OCI-LY7 (cell line): ENCODE measurements at places on chromosomes 6 and 20.

- DNase-seq = no peak
Measured at GRCh38 chr6:80454197-80454596, 347.7 kb downstream of the BCKDHB start.

- no peak for DNase-seq
Measured at GRCh38 chr6:29456971-29457370, at the start of the genes OR11A1 and OR2H1. TSS of gene OR11A1 (minus strand) at chr6:29457071. CDS start at chr6:29427641, 29,430 bp downstream. TSS of gene OR2H1 (plus strand) at chr6:29457155. CDS start at chr6:29461770, 4,615 bp downstream.

DNA sequence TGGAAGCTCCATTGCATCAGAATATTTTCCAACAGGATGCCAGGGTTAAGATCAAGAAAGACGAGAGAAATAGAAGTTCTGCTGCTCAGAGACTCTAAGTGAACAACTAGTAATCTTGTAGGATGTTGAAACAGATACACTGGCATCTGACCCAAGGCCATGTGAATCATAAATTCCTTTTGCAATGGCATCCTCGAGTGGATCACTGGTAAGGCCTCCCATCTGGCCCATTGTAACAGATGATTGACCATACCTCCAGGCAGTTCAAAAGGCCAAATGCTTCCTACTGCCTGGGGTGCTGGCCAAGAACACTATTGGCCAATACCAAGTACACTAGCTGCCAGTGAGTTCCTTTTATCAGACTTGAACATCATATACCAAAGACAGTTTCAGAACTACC lies 9.9 kb upstream of the SLC17A3 start:
- no peak for DNase-seq

GRCh38 chr6:126826166-126826714 lies 292.2 kb upstream of the RSPO3 start:
- no peak for DNase-seq

DNA sequence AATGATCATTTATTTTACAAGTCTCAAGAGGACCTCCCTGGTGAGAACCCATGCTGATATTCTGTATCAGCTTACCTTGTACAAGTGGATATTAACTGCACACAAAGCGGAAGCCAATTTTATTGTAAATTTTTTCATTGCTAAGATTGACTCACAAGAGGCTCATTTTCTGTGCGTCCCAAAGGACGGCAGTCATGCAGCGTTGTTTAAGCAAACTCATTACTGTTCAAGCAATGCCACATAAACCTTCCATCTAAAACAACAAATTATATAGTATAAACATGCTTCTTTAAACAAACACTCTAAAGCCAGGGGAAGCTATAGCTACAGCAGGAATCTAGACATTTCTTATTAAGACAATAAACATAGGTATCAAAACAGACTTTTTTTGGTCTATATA lies 575.3 kb downstream of the FRK start:
- DNase-seq = no peak

- no peak for DNase-seq
Measured at GRCh38 chr6:40796260-40797221, 209.4 kb upstream of the LRFN2 start.

GRCh38 chr6:154606457-154606856 lies 96.0 kb upstream of the CNKSR3 start:
- no peak for DNase-seq

DNA sequence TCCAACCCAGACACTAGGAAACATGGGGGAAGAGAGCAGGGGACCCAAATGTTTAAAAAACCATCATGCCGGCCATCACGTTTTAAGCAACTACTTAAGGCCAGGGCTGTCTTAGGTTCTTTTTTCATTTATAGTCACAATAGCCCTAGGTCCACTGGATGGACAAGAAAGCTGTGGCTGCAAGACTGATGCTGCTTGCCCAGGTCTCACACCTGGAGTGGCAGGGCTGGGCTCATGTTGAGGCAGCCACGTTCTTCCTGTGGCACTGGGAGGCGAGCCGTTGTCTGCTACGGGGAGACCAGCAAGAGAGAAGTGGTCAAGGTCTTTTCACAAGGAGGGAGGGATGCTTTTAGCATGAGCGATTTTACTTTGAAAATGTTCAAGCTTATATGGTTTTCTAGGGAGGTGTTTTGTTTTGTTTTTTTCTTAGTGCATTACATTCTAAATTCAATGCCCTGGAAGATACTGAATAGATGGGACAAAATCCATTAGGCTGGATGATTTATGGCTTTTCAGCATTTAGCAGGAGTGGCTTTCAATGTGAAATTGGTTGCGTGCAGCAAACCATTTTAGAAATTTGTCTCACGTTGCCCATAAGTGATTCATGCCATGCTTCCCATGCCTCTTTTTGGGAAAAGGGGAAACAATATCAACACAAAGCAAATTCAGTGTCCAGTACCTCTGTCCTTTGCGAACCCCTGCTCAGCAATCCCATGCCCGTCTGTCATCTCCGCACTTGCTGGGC lies 106.6 kb upstream of the SNX9 start:
- no peak for DNase-seq

GRCh38 chr6:157669747-157670216 lies 153.3 kb upstream of the SNX9 start:
- DNase-seq = no peak

DNA sequence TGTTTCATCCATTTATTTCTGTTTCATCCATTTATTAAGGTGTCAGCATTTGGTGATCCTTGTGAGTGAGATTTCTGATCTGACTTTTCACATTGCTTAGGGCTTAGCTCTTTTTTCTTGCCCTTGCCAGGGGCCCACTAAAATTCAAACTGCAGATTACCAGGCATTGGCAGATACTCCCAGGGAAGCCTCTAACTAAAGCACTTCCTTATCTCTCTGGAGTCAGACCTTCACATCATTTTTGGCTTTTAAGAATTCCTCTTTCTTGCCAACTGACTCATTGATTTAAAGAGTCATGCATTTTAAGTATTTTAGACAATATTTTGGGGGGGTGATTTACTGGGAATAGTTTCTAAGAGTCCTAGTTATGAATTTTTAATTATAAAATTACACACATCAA lies 2.6 kb upstream of the WFDC8 start:
- no peak for DNase-seq

GRCh38 chr6:7562769-7563168 lies 21.3 kb downstream of the DSP start:
- no peak for DNase-seq

DNA sequence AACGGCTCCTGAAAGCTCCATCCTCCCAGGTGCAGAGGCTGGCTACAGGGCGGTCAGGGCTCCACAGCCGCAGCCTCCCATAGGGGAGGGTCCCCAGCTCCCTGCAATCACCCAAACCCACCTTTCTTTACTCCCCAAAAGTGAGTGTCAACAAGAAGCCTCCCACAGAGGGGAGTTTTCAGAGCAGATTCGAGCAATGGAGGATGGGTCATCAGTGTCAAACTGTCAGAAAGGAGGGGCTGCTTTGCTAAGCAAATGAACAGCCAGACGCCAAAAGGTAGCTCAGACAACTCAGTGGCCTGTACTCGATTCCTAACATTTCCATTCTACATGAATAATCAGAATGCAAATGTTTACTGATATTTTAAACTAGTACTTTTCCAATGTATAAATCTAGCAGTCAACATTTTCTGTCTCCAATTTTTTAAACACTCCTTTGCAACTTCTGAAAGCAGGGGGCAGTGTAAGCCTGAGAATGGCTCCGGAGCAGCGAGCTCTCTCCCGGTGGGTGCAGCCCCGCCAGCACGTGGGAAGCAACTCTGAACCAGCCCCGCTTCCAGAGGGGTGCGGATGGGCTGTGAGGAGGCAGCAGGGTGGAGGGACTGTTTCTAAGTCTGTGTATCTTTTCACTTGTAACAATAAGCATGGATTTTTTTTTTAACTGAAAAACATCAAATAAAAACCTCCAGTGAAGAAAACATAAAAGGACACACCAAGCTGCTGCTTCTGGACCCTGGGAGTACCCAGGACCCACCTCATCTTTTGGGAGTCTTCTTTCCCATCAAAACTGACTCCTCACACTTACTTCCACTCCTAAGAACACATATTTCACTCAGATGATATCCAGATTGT lies 54.9 kb downstream of the TAF4 start:
- DNase-seq = peak; percentile 71

DNA sequence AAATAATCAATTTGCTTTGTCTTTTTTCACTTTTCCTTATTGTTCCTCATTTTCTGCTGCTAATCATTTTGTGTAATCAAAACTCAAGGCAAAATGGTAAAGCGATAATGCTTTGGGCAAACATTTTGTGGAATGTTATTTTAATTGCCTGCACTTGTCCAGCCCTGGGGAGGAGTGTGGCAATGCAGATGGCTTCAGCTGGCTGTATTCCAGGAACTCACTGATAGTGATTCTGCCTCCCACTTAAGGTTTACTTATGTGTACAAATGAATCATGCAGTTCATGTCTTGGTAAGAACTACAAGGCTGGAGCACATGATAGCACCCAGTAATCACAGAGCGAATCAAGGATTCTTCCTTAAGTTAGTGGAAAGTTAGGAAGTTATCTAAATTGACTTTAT lies 107.8 kb downstream of the COL19A1 start:
- DNase-seq = no peak

DNA sequence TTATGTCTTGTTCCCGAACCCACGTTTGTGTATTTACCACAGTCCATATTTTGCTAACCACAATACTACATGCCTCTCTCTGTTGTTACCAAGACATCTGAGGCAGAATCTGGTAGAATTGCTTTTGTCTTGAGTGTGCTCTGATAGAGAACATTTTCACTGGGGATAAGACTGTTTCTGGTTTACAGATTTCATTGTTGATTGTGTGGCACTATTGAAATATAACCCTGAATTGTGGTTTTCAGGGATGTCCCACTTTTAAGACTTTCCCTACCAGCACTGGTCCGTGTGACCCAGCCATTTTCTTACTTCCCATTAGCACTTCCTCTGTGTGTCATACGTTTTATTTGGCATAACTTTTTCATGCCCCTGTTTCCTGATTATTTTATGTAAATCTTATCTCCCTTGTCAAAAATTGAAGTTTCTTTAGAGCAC lies 12.2 kb downstream of the NCOA7 start:
- peak; percentile 35 for DNase-seq

GRCh38 chr20:60113024-60113724 lies 155.0 kb downstream of the CDH26 start:
- no peak for DNase-seq

- no peak for DNase-seq
Measured at GRCh38 chr6:2429460-2429859, 184.1 kb upstream of the GMDS start.

DNA sequence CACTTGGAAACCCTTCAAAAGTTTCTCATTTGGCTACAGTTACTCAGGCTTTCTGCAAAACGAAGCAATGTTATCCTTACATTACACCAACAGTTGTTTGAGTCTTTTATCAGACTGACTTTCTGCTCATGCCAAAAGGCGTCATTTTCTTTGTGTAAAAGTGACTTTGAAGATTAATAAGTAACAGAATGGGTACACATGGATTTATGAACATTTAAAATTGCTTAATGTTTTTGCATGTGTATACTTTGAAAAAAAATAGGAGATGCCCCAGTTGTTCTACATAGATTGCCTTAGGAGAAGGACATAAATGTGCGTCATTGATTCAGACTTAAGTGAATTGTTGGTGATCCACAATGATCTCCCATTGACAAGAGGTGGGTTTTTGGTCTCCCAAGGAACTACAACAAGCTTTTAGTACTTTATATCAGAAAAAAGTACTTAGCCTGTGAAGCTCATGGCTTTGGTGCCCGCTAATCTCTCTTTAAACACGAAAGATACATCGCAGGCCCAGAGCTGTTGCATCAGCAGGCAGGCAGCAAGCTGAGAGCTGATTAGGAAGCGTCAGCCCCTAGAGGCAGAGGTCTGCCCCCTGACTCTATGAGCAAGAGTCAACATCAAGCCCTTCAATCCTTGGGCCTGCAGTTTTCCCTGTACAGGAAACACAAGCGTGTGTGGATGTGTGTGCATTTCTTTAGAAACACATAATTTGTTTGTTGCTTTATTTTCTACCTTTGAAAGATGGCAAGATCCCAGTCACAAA lies 45.9 kb downstream of the SLC22A3 start:
- DNase-seq = no peak

GRCh38 chr6:46116289-46116688 lies 13.5 kb upstream of the ENPP4 start:
- peak; percentile 18 for DNase-seq

DNA sequence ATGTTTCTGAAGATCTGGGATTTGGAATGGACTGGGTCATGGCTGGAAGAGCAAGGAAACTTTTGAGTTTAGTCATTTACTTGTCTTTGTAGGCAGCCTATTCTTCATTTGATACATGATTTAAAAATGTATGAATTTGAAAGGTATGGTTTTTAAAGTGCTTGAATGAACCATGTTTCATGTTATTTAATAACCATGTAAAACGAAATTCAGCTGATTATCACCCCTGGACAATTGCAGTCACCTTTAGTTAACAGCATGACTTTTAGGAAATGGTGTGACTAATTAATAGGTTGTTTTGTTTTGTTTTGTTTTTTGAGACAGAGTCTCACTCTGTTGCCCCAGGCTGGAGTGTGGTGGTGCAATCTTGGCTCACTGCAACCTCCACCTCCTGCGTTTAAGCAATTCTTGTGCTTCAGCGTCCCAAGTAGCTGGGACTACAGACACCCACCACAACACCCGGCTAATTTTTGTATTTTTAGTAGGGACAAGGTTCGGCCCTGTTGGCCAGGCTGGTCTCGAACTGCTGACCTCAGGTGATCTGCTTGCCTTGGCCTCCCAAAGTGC lies 2.1 kb downstream of the STX11 start:
- DNase-seq = no peak
